ENCODE measurements at places on chromosomes 16 and 17.

DNA sequence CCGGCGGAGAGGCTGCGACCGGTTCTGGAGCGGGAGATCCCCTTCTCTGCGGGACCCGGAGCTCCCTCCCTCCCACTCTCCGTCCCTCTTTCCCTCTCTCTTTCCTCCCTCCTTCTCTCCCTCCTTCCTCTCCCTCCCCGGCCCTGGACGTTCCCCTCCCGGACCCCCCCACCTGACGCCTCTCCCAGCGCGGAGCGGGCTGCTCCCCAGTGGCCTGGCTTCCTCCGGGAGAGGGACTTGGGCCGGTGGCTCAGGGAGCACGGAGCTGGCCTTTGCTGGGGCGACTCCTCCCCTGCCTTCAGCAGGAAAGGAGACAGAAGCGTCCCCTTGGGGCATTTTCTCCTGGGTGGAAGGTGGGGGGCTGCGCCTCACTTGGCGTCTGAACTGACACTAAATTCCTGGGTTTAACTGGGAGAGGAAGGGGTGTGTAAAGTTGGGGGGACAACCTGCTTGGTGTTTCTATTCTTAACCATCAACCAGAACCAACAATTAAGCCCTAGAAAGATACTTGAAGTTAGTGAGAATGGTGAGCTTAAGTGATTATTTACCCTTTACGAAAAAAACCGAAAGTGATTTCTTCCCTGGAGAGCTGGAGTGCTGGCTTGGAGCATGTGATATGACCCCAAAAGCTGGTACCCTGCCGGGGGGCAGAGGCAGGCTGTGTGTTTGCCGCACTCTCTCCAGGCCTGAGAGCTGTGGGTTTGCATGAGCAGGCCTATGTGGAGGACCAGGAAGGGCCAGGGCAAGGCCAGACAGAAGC, 775 bp downstream of the SPIRE2 start:
- DNase-seq: no peak

GRCh38 chr17:80603396-80603795, 58.8 kb downstream of the RPTOR start:
- DNase-seq: peak; percentile 46

- DNase-seq: no peak
Measured at GRCh38 chr17:75897160-75898019, 639 bp upstream of the TRIM65 start.

- DNase-seq: no peak
Measured at GRCh38 chr16:57255686-57256415, 10.8 kb downstream of the ARL2BP start.

DNA sequence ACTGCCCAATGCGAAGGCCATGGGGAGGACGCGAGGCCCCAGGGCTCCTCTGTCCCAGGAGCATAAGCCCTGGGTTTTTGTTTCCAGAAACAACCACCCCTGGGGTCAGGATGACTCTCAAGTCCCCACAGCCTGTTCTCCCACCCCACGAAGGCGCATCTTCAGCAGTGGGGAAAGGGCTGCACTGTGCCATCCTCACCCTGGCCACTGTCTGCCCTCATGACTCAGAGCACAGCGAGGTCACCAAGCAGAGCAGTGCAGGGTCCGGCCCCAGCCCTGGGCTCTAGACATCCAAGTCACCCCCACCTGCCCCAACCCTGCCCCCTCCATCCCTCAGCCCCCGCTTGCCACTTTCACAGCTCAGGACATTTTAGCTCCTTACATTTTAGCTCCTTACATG, 22.7 kb upstream of the KSR1 start:
- no peak for DNase-seq

DNA sequence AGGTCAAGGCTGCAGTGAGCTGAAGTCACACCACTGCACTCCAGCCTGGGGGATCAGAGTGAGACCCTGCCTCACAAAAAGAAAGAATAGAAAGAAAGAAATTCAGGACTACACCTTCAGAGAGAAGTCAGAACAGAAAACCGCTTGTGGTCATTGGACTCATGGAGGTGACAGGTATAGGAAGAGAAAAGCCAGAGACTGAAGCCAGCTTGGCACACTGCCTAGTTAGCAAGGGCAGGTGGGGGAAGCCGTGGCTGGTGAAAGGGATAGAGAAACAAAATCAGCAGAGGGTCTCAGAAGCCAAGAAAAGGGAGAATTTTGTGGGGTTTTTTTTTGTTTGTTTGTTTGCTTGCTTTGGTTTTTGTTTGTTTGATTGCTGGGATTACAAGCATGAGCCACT, 32.9 kb upstream of the SKAP1 start:
- DNase-seq: no peak

- peak; percentile 39 for DNase-seq
Measured at GRCh38 chr16:46899443-46900143, 15.4 kb downstream of the GPT2 start.

GRCh38 chr16:89189358-89190025, 10.8 kb downstream of the SLC22A31 start:
- no peak for DNase-seq

- no peak for DNase-seq
Measured at GRCh38 chr17:12922120-12922519, 95.7 kb downstream of the ELAC2 start.

GRCh38 chr16:5905935-5906334, 808.3 kb upstream of the EEF2KMT start:
- peak; percentile 1 for DNase-seq

DNA sequence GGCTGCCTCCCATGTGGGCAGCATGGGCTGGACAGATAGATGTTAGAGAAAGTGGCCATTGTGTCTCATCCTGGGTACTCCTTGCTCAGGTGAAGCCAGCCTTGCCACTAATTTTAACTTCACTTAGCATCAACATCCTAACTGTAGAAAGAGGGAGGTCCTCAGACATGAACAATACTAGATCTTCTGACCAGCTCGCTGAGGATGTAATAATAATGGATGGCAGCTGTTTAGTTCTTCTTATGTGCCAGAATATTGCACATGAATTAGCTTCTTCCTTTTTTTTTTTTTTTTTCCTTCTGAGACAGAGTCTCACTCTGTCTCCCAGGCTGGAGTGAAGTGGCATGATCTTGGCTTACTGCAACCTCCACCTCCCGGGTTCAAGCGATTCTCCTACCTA, 232.4 kb downstream of the CCDC182 start:
- no peak for DNase-seq

GRCh38 chr16:5326395-5326794, 228.8 kb upstream of the EEF2KMT start:
- no peak for DNase-seq

- DNase-seq: no peak
Measured at GRCh38 chr16:57510016-57510871, 24.0 kb upstream of the DOK4 start.

GRCh38 chr16:51163894-51164566, 13.0 kb upstream of the SALL1 start:
- DNase-seq: peak; percentile 49

DNA sequence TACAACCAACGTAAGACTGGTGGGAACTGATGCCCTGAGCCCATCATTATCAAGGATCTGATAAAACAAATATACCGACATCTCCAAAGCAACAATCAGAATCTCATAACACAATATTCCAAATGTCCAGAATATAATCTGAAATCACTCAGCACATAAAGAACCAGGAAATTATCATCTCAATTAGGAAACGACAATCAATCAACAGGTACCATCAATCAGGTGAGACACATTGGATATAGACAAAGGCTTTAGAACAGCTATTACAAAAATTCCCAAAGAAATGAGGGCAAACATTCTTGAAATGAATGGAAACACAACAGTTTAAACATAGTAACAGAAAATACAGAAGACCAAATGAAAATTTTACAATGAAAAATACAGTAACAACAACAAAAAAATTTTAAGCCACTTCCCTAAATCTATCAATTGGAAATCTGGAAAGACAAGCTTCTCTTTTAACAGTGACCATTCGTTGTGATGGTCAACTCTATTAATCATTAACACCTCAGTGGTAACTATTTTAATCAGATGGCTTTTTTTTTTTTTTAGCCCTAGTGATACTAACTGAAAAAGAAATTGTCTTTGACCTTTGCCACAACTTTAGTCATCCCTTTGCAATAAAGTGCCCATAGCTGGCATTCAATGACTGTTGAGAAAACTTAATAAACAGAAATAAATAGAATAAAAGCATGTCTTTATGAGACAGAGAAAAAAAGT, 70.4 kb downstream of the USP32 start:
- DNase-seq: no peak

DNA sequence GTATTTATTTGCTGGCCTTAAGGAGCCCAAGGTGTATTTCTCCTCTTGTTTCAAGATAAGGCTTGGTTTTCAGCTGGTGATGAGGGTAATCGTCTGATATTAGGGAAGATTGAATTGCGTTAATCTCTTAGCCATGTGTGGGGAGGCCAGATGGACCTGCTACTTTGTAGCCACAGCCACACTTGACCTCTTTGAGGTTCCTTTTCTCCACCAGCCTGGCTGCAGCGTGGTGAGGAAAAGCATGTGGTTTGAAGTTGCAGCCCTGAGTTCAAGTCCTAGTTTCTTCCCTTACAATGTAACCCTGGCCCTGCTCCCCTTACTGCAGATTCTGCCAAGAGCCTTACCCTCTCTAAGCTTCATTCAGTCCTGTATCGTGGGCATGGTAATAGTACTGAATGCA, 3.1 kb downstream of the MINK1 start:
- no peak for DNase-seq

GRCh38 chr17:27879987-27880608, 13.1 kb downstream of the LYRM9 start:
- DNase-seq: peak; percentile 66
